Naive thymus-derived CD4-positive, alpha-beta T cell (primary cell): ENCODE measurements at places on chromosomes 2 and 18. TPM values are rescaled to one million over a fixed set of nuclear protein-coding genes. Genes with fewer than 3 reads are reported as not detected.

PRSS56 gene
- total RNA-seq, result not detected

DNA sequence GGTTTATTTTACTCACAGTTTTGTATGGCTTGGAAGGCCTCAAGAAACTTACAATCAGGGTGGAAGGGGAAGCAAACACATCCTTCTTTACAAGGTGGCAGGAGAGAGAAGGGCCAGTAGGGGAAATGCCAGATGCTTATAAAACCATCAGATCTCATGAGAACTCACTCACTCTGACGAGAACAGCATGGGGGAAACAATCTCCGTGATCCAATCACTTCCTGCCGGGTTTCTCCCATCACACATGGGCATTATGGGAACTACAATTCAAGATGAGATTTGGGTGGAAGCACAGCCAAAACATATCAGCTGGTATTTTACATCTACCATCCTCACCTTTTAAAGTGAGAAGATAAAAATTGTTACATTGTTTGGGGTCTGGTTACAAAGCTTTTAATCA is 427.9 kb upstream of the CDH7 start:
- no peaks in the 10 kb centered on the region for H3K36me3 ChIP-seq
- H3K27me3 ChIP-seq, result no peaks in the 10 kb centered on the region
- no peak for DNase-seq
- no peaks in the 10 kb centered on the region for H3K4me1 ChIP-seq

DNA sequence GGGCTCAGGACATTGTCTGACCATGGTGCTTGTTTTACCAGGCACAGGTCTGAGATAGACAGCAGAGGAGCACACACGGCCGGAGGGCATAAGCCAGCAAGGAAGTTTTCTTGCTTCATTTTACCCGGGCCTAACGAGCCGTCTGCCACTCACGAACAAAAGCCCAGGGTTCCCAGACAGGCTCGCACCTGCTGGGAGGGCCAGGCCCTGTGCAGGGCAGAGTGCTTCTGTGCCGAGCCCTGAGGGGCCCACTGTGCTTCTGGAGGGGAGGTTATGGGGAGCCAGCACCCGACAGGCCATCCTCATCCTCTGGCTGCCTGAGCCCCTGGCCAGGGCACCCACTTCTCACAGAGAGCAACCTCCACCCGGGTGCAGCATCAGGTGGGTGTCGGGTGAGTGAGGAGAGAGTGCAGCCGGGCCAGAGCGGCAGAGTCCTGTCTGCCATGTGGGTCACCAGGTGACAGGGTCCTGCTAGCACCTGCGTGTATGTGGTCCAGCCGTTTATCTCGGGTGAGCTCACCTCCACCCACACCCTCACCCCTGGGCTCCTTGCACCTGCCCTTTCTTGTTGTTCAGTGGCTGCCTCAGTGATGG is 297.9 kb downstream of the NDUFA10 start:
- DNase-seq, result no peak
- H3K4me3 ChIP-seq, result no peak overlapping the region
- no peak overlapping the region for H3K27ac ChIP-seq
- H3K4me1 ChIP-seq, result no peaks in the 10 kb centered on the region
- H3K27me3 ChIP-seq, result no peaks in the 10 kb centered on the region
- no peaks in the 10 kb centered on the region for H3K36me3 ChIP-seq

RAB6D gene
- total RNA-seq, result not detected

CCDC141 gene
- 36.1 TPM for total RNA-seq

DNA sequence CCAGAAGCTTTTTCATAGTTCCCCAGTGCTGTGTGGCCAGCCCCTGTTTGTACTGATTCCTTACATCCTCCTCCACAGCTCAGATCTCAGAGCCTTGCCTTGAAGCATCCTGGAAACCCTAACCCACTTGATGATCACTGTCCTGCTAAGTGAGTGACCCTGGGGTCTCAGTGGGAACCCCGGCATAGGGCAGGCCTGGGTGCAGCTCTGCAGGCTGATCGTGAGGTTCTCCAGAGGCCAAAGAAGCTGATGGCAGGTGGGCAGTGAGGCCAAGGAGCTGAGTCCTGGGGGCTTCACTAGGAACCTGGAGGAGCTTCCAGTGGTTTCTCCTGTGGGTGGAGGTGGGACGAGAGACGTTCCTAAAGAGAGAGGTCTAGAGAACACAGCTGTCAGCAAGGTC is 47.4 kb upstream of the BIN1 start:
- no peaks in the 10 kb centered on the region for H3K4me1 ChIP-seq
- no peak overlapping the region for H3K4me3 ChIP-seq
- H3K27ac ChIP-seq, result no peak overlapping the region

GRCh38 chr18:59616501-59616900 is 80.7 kb downstream of the CCBE1 start:
- no peak overlapping the region for H3K4me3 ChIP-seq
- H3K36me3 ChIP-seq, result no peaks in the 10 kb centered on the region
- no peaks in the 10 kb centered on the region for H3K4me1 ChIP-seq
- no peak overlapping the region for H3K27ac ChIP-seq

CEBPZOS gene
- 26.9 TPM for total RNA-seq

- H3K4me1 ChIP-seq, result peaks cover 17% of the 10 kb centered on the region
- peak overlapping the region; percentile 92 for H3K4me3 ChIP-seq
- DNase-seq, result no peak
- no peak overlapping the region for H3K27ac ChIP-seq
- H3K36me3 ChIP-seq, result peaks cover 8% of the 10 kb centered on the region
- H3K27me3 ChIP-seq, result no peaks in the 10 kb centered on the region
These were observed 1.2 kb downstream of the MRPL19 start for GRCh38 chr2:75647771-75648170.

BCL11A gene
- total RNA-seq, result 1.6 TPM

- DNase-seq, result no peak
- H3K36me3 ChIP-seq, result no peaks in the 10 kb centered on the region
- no peak overlapping the region for H3K4me3 ChIP-seq
- no peaks in the 10 kb centered on the region for H3K27me3 ChIP-seq
- H3K4me1 ChIP-seq, result no peaks in the 10 kb centered on the region
These were observed 114.5 kb downstream of the PIEZO2 start for GRCh38 chr18:11034884-11035283.

- H3K4me1 ChIP-seq, result no peaks in the 10 kb centered on the region
- no peak overlapping the region for H3K27ac ChIP-seq
- no peak overlapping the region for H3K4me3 ChIP-seq
- H3K36me3 ChIP-seq, result no peaks in the 10 kb centered on the region
These were observed 82.4 kb downstream of the DDX1 start for GRCh38 chr2:15673919-15674636.

DNA sequence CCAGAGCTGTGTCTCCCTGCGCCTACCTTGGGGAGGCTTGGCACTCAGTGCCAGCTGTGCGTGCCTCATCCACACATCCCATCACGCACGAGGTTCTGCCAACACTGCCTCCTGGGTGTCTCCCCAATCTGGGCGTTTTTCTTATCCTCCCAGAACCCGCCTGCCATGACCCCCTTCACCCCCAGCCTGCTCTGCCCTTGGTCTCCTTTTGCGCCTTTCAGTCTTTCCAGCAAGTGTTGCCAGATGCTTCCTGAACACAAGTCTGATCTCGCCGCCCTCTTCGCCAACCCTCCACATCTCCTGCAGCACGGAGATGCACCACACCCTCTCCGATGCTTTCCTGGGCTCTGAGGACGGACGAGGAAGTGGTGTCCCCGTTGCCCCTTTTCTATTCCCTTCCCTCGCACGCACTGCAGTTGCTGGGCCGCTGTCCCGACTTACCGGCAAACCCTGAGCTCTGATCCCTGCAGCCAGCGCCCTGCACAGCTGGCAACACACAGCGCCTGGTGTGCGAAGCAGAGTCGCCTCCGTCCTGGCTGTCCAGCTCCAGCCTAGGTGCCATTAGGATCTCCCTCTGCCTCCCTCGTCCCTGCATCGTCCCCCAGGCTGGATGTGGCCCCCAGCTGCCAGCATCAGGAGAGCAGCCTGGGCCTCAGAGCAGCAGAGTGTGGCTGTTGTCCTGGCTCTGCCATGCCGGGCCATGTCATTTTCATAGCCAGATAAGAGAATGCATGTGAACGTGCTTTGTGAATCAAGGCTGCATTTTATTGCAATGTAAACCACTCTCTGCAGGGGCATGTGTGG is 22.6 kb upstream of the ALLC start:
- no peak overlapping the region for H3K27ac ChIP-seq
- no peaks in the 10 kb centered on the region for H3K36me3 ChIP-seq
- no peak for DNase-seq
- H3K4me3 ChIP-seq, result no peak overlapping the region
- no peaks in the 10 kb centered on the region for H3K4me1 ChIP-seq
- H3K27me3 ChIP-seq, result no peaks in the 10 kb centered on the region

DNA sequence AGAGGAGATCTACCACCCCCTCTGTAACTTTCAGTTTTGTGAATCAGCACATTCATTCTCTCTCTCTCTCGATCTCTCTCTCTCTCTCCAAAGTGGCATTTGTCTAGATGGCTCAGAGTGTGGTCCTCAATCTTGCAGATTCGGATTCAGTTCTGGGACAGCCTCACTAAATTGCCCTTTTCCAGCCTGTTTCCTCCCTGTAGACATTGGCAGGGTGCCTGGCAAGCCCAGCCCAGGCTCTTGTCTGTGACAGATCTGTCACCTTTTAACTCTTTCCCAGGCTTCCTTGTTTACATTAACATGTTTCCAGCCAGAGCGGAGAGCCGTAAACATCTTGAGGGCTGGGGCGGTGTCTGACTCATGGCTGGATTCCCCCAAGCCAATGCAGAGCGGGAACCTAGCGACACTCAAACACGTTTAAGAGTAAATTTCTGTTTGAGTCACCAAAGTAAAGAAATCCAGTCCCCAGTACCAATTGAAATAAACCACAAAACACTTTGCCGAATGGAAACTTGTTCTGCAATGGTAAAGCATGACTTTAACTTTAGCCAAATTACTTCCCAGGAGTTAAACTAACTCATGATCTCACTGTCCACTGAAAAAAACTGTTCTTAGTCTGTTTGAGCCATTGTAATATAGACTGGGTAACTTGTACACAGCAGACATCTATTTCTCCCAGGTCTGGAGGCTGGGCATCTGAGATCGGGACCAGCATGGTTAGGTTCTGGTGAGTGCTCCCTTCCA is 6.6 kb upstream of the CYP27C1 start:
- no peak overlapping the region for H3K4me3 ChIP-seq
- H3K4me1 ChIP-seq, result no peaks in the 10 kb centered on the region
- no peak for DNase-seq
- no peak overlapping the region for H3K27ac ChIP-seq
- no peaks in the 10 kb centered on the region for H3K36me3 ChIP-seq
- H3K27me3 ChIP-seq, result no peaks in the 10 kb centered on the region

DNA sequence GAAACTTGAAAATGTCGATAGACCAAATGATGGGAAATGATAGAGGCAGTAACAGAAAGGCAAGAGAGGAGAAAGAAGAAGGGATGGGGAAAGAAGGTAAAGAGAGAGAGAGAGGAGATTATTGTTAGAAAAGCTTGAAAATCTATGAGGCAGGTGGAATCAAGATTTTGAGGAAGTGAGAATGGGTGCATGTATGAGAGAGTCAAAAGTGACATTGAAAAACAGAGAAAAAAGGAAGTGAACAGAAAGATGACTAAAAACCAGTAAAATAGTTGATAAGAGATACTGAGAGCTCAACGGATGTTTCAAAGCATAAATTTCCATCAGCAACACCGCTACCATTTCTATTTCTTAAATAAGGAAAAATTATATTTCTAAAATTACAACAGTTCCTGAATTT is 327.4 kb upstream of the CWC22 start:
- no peaks in the 10 kb centered on the region for H3K27me3 ChIP-seq
- DNase-seq, result no peak
- H3K4me3 ChIP-seq, result no peak overlapping the region
- H3K36me3 ChIP-seq, result no peaks in the 10 kb centered on the region
- H3K27ac ChIP-seq, result no peak overlapping the region

GRCh38 chr2:16138811-16139662 is 198.7 kb downstream of the MYCN start:
- no peak overlapping the region for H3K27ac ChIP-seq
- H3K4me1 ChIP-seq, result no peaks in the 10 kb centered on the region
- no peak overlapping the region for H3K4me3 ChIP-seq
- no peaks in the 10 kb centered on the region for H3K27me3 ChIP-seq
- H3K36me3 ChIP-seq, result no peaks in the 10 kb centered on the region

KCNG3 gene
- total RNA-seq, result not detected in 2 replicates

HOXD13 gene
- not detected for total RNA-seq

GRCh38 chr2:131093696-131094462 is 619 bp upstream of the FAM168B start:
- no peaks in the 10 kb centered on the region for H3K27me3 ChIP-seq
- H3K27ac ChIP-seq, result peak overlapping the region; percentile 99
- H3K4me3 ChIP-seq, result peak overlapping the region; percentile 81
- H3K4me1 ChIP-seq, result peaks cover 12% of the 10 kb centered on the region
- no peak for DNase-seq
- peaks cover 6% of the 10 kb centered on the region for H3K36me3 ChIP-seq

GRCh38 chr2:211468877-211469663 is 912.7 kb downstream of the CPS1 start:
- H3K4me1 ChIP-seq, result no peaks in the 10 kb centered on the region
- H3K27me3 ChIP-seq, result no peaks in the 10 kb centered on the region
- no peaks in the 10 kb centered on the region for H3K36me3 ChIP-seq
- H3K27ac ChIP-seq, result no peak overlapping the region

- H3K4me1 ChIP-seq, result no peaks in the 10 kb centered on the region
- H3K27me3 ChIP-seq, result peaks cover 3% of the 10 kb centered on the region
- no peak overlapping the region for H3K27ac ChIP-seq
- no peak overlapping the region for H3K4me3 ChIP-seq
These were observed 25.9 kb upstream of the RESP18 start for GRCh38 chr2:219358170-219359075.

DNA sequence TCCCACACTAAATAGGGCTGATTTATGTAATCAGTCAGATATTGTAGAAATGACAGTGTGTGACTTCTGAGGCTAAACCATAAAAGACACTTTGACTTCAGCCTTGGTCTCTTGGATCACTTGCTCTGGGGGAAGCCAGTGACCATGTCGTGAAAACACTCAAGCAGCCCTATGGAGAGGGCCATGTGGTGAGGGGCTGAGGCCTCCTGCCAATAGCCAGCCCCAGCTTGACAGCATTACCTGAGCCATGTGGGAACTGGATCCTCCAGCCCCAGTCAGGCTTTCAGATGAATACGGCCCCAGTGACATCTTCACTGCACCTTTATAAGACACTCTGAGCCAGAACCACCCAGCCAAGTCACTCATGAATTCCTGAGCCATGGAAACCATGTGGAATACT is 20.8 kb downstream of the TNS1 start:
- H3K27ac ChIP-seq, result no peak overlapping the region
- no peaks in the 10 kb centered on the region for H3K27me3 ChIP-seq
- no peaks in the 10 kb centered on the region for H3K36me3 ChIP-seq
- H3K4me1 ChIP-seq, result no peaks in the 10 kb centered on the region
- no peak overlapping the region for H3K4me3 ChIP-seq
- no peak for DNase-seq
